ENCODE measurements at places on chromosomes 5 and 9.
A peak's percentile ranks its signal among the peaks of the same experiment; 100 is the strongest.

GRCh38 chr9:72903103-72903502 is 49.8 kb downstream of the ALDH1A1 start:
- no peak for DNase-seq

DNA sequence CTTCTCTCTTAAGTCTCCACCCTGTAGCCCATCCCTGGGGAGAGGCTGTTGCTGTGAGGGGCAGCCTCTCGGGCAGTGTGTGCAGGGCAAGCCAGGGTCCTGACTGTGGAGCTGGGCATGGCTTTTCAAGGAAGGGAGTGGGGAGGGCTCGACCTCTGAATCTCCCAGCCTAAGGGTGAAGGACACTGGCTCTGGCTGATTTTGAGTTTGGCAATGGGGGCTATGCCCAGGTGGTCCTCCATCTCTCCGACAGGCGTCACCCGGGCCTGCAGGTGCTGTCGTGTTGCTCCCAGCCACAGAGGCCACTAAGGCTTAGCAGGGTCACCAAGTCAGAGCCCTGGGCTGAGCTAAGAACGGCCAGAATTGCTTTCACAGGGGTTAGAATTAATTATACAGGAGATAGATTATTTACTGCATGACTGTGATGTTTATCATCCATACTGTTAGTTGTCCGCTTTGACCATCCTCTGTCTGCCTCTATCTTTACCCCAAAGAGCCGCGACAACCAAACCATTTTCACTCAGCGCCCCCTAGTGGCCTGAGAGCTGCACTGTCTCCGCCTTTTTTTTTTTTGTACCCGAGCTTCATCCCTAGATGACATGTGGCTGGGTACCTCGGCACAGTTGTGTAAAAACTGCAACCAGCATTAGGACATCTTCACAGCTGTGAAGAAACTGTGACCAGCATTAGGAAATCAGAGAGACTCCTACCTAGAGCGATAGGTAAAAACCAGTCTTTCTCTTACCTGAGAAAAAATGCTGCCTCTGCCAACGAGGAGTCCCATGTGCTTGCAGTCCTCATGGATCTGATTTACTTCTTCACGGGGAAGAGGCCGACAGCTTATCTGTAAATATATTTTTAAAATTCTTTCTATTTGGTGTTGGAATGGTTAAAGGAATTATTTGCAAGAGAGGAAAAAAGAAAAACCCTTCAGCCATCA is 44.5 kb downstream of the AGXT2 start:
- peak; percentile 71 for DNase-seq

- no peak for DNase-seq
These were observed 141.0 kb upstream of the PPP1R26 start for GRCh38 chr9:135338546-135338945.

DNA sequence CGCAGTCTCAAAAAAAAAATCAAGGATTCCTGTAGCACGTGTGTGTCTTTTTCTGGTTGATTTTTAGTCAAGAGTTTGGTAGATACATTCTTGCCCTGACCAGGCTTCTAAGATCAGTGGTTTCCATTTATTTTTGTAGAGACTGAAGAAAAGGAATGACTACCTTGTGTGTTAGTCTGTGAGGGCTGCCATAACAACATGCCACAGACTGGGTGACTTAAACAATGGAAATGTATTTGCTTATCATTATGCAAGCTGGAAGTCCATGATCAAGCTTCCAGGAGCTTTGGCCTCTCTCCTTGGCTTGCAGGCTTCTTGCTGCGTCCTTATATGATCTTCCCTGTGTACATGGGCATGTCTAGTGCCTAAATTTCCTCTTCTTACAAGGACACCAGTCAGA is 127.0 kb downstream of the CCDC192 start:
- DNase-seq = no peak

- no peak for DNase-seq
These were observed 663 bp upstream of the FRMD3 start for GRCh38 chr9:83538890-83539238.

DNA sequence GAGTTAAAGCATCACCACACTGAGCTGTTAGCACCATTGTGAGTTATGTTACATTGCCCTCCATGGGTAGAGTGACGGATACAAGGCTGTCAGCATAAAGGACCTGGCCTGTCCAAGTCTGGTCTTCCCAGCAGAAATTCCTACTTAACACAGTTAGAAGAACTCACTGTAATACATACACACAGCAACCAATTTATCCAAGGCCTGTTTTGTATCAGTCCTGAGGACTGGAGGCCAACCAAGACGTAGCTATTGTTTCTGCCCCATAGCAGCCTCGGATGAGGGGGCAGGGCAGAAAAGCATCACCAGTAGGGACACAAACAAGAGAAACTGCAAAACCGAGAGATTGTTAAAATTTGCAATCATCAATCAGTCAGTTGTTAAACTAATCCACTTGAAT is 66.0 kb upstream of the CKMT2 start:
- no peak for DNase-seq

DNA sequence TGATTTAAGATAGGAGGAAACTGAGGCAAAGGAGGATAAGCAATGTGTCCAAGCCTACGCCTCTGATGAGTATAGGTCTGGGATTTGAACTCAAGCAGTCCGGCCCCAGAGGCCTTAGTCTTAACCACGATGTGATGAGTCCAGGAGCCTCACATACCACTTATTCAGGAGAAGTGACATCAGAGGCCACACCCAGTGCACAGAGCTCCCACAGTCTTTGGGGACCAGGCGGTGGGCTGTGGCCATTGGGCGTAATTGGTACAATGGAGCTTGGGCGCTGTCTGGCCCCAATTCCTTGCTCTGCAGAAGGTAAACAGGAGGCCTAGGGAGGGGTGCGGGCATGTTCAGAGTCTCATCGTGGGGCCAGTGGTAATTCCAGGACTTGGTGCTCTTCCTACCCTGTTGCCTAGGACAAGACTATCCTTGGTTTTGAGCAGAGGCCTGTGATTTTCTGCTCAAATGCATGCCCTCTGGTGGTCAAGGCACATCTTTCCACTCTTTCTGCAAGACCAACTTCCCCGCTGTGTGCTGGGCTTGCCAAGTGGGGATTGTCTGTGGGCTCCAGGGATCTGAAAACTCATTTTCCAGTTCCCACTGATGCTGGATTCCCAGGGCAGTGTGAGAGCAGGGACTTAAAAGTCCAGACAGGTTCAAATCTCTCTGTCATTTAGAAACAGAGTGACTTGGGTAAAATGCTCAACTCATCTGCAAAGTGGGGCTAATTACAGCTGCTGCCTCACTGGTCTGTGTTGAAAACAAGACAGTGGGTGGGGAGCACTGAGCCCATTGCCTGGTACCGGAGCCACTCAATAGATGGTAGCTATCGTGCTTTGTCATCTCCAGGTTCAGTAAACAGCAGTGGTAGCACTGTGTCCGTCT is 15.8 kb downstream of the NDST1 start:
- peak; percentile 13 for DNase-seq

DNA sequence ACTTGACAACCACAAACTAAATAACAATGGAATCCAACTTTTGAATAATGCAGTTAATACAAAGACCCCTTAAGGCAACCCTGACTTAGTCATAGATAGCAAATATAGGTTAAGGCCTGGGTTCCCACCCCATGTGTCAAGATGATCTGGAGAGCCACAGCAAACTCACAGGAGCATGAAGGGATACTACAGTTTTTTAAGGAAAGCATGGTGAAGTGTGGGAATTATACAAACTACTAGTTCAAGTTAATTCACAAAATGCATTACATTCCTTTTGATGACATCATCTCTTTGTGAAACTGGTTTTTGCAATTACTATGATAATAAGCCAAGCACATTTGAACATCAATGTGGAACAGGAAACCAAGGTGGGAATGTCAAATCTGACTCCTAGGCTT is 50.6 kb downstream of the LHFPL2 start:
- no peak for DNase-seq

GRCh38 chr5:111676466-111676865 is 80.5 kb downstream of the NREP start:
- no peak for DNase-seq

DNA sequence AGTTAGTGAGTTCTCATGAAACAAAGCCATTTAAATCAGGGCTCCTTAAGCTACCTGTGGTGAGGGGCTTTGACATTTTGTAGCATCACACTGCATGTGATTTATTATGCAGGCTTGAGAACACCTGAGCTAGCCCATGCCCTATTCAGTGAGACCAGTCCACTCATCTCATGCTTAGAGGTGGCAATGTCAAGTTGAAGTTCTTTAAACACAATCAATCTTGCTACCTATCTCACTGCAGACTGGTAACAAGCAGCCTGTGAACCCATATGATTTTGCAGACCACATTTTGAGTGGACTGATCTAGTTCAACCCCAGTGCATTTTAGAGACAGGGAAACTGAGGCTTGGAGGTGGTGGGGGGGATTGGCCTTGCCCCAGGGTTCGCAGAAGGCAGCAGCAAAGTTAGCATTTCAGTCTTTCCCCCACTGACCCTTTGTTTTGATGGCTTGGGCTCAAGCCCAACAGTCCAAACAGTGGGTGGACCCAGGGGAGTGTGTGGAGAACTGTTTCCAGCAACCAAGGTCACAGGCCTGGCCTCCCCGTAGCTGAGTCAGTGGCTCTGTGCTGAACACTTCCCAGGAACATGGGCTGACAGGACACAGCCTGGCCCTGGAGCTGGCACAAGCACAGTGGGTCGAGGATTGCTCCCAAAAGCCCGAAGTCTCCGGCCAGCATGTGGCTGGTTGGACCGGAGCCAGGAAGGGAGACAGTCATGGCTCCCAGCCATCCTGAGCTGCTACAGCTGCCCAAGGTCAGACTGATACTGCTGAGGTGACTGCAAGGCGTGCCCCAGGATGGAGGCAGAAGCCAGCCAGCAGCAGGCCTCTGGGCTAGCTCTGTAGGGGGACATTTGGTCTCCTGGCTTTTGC is 95.3 kb downstream of the RGS3 start:
- DNase-seq = no peak

- DNase-seq = no peak
These were observed 82.1 kb downstream of the SH3TC2 start for GRCh38 chr5:148980731-148981130.

DNA sequence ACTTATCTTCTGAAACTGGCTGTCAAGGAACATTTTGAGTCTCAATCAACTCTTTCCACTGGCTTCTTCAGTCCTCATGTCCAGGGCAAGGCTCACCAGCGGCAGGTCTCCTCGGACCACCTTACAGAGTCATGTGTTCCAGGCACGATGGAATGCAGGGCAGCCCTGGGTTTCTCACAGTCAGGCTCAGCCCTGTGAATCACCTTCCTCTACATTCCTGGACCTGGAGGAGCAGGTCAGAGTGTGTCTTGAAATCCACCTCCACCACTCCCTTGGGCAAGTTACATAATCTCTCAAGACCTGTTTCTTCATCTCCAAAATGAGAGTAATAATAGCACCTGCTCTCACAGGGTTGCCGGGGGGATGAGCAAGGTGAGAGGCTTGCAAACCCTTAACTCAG is 16.0 kb downstream of the ENC1 start:
- no peak for DNase-seq

GRCh38 chr9:36319806-36320205 is 61.6 kb upstream of the GNE start:
- DNase-seq = no peak

- DNase-seq = no peak
These were observed 53.8 kb upstream of the RAD23B start for GRCh38 chr9:107229241-107229741.

- no peak for DNase-seq
These were observed 48.9 kb downstream of the ADAMTS16 start for GRCh38 chr5:5189051-5189430.

GRCh38 chr5:40679148-40679912 is 385 bp upstream of the PTGER4 start:
- DNase-seq = peak; percentile 95

- no peak for DNase-seq
These were observed 63.8 kb upstream of the S1PR3 start for GRCh38 chr9:88927510-88927909.

GRCh38 chr5:155278532-155278931 is 265.0 kb downstream of the KIF4B start:
- no peak for DNase-seq

DNA sequence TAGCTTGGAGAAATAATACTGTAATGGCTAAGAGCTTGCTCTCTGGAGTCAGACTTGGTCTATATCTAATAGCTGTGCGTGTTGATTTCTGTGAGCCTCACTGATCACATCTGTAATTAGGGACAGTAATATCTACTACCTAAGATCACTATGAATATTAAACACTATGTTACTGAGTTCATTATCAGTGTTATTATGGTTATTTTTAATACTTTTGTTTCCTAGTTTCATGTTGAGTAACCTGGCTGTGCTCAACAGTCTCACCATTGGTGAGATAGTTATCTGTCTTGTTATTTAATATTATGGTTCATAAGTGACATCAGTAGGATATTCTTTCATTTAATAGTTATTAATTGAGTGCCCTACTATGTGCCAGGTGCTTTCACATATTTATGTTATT is 22.4 kb upstream of the CAVIN4 start:
- no peak for DNase-seq

DNA sequence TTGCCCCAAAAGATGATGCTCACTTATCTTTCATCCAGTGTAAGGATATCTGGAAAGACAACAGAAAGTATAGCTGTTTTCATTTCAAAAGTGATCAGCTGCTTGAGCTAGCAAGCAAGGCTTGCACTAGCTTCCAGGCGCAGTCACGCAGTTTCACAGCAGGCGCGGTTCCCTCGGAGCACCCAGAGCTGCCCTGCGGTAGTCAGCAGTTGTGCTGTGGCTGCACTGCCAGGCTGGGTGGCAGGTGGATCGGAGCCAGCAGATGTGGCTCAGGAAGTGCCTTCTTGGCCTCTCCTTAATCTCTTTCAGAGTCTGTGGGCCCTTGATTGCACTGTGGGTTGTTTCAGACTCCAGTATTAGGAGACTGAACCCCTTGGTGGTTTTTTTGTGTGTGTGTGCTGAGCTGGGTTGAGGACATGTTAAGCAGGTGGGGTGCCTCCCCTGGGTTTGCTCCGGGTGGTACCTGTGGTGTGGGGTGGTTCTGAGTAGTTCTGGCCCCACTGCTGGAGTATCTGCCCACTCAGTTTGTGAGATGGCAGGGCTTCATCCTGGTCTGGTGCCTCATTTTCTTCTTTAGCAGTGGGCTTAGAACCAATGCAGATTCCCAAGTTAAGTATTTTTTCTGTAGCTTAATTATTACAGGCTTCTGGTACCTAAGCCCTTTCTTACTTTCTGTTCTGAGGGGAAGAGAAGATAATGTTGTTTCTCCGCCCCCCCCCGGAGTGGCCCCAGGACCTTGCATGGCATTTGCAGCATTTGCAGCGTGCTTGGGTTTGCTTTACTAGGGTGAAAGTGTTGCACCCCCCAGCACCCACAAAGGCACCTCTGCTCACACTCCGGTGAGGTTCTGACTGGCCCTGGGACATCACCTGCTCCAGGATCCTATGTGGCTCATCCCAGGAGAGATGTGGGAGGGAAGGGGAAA is 16.4 kb downstream of the TENT4A start:
- peak; percentile 64 for DNase-seq

- no peak for DNase-seq
These were observed 6.6 kb downstream of the GALNT10 start for GRCh38 chr5:154196955-154197652.

DNA sequence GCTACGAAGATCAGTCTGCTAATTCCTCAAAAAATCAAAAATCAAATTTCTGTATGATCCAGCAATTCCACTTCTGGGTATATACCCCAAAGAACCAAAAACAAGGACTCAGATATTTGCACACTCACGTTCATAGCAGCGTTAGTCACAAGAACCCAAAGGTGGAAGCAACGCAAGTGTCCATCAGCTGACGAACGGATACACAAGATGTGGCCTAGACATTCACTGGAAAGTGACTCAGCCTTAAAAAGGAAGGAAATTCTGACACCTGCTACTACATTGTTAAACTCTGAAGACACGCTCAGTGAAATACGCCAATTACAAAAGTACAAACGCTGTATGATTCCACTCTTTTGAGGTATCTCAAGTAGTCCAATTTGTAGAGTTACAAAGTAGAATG is 93.3 kb downstream of the OTULIN start:
- no peak for DNase-seq
